ENCODE measurements at places on chromosomes 1 and 21. TPM values are rescaled to one million over a fixed set of nuclear protein-coding genes. Genes with fewer than 3 reads are reported as not detected.

The FCGR1A gene
- total RNA-seq = 4.5 TPM

The OR2G6 gene
- total RNA-seq = not detected

- H3K27ac ChIP-seq = peak overlapping the region; percentile 57
- no peaks in the 10 kb centered on the region for H3K36me3 ChIP-seq
- no peak overlapping the region for H3K4me3 ChIP-seq
These were observed 25.2 kb upstream of the PRDX6 start for GRCh38 chr1:173451981-173452380.

- no peak for DNase-seq
- no peak overlapping the region for H3K4me3 ChIP-seq
- no peaks in the 10 kb centered on the region for H3K27me3 ChIP-seq
- H3K36me3 ChIP-seq = peaks cover 2% of the 10 kb centered on the region
- H3K4me1 ChIP-seq = no peaks in the 10 kb centered on the region
These were observed 154.3 kb downstream of the MAST2 start for GRCh38 chr1:45957684-45958083.
